Hippocampal formation (tissue), 2 donors: ENCODE measurements at places on chromosomes 7 and 10.

DNA sequence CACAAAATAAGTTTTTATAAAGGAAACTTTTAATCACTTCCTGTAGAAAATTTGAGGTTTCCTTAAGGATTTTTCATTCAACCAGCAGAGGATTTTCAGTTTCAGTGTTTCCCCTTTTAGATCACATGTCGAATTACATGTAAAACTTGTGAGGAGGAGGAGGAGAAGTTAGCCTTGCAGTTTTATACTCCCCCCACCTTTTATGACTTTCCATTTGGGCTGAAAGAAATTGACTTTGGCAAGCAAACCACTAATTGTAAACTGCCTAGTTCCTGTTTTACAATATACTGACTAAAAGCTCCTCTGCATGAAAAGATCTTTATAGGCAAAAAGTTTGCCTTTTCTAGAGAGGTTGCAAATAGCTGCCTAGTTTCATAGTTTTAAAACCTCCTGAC lies 3.0 kb downstream of the BAMBI start:
- DNase-seq = no peak

GRCh38 chr10:490256-490655 lies 199.2 kb downstream of the DIP2C start:
- no peak for DNase-seq

- DNase-seq = no peak
Measured at GRCh38 chr7:39532832-39533231, 33.4 kb upstream of the YAE1 start.

- no peak for DNase-seq
Measured at GRCh38 chr10:35377050-35377728, 40.9 kb downstream of the CCNY start.

DNA sequence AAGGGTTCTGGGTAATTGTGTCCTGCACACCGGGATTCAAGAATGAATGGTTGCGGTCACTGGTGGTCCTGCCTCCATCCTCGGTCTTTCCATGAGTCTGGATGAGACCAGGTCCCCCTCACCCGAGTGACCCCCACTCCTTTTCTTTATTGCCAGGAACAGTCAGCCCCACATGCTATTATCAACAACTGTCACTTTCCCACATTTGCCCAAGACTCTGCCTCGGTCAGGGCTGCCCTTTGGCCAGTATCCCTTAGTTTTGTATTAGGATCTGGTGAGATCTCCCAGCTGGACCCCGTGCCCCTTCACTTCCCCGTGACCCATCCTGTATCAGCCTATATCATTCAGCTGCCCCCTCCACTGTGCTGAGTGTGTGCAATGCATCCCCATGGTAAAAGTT lies 288.3 kb downstream of the ADARB2 start:
- no peak for DNase-seq

DNA sequence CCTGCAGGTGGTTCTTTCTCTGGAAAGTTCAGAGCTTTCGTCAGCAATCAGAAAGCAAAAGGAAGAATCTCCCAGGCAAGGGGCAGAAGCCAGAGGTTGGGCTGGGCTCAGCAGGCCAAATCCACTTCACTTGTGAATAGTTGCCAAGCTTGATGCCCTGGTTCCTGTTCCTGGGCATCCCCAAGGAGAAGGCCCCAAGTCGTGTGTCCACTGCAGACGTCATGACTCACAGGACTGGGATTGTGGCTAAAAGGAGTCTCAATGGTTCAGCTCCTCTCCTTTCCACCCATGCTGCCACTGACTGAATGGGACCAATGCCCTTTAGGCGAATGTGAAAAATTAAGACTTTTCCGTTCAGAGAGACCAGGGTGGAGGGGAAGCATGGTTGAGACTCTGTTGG lies 38.6 kb upstream of the TRIM8 start:
- no peak for DNase-seq

DNA sequence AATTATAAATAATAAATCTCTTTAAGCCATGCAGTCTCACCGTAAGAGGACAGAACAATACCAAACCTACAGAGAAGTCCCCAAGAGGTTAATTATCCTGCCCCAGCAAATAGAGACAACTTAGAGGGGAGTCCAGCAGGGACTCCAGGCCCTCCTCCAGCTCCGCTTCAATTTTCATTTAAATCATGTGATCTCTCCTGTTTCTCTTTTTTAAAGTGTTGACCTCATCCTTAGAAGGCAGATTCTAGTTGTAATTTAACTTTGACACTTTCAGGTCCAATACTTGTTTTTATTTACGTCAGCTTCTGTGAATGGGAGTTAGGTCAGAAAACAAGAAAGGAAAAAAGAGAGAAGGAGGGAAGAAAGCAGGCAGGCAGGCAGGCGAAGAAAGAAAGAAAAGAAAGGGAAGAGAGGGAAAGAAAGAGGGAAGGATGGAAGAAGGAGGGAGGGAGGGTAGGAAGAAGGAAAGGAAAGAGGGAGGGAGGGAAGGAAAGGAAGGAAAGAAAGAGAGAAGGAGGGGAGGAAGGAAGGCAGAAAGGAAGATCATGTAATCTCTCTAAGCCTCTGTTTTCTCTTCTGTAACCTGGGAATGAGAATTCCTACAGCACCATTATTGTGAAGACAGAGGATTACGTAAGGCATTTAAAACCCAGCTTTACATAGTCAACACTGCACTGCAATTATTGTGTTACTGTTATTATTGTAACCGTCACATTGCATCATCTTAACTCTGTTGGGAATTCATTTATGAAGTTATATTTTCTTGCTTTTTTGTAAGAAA lies 227.7 kb downstream of the SKIDA1 start:
- no peak for DNase-seq

DNA sequence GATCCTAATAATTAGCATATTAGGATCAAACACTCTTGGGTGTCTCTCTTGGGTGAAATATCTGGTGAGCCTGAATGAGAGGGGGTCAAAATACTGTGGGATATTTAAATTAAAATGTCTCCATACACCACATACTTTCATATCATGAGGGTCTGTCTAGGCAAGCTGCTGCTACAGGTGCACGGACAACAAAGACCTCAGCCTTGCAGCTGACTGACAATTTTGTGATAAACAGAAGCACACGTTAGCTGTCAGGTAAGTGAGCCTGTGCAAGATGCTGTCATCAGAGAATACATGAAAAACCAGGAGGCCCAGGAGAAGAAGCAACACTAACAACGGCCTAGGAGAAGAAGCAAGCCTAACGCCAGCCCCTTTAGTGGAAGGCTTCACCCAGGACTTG lies 247.5 kb downstream of the ADARB2 start:
- DNase-seq = no peak

DNA sequence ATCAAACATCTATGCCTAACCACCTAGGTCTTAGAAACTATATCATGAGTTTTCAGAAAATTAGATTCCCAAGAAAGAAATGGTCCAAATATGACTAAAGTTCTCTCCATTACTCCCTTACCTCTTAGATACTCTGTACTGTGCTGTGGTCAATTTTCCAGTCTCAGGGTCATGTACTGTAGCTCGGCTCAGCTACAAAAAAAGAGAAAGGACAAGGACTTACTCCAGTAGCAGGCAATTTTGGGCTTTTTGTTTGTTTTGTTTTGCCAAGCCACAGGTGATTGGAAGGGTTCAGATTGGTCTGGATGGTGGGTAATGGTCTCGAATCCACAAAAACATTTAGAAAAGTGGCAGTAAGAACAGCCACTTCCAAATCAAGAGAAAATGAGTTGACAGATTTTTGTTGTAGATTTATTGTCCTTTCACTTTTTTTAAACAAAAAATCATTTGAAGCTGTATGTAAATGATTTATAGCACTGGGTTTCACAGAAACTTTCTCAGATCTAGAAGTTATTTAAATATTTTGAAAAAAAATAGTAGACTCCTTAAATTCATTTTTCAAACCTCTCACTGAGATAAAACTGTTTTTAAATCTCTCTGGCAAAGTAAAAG lies 52.8 kb downstream of the P4HA1 start:
- DNase-seq = no peak
